Effector memory CD4-positive, alpha-beta T cell (primary cell): ENCODE measurements at places on chromosomes 11 and 22.

- no peak for DNase-seq
Measured at GRCh38 chr22:25726241-25726640, 15.7 kb upstream of the MYO18B start.

- DNase-seq, result no peak
Measured at GRCh38 chr11:111974446-111974845, 37.3 kb downstream of the DIXDC1 start.

- DNase-seq, result no peak
Measured at GRCh38 chr22:42769574-42770447, 49.1 kb upstream of the A4GALT start.

DNA sequence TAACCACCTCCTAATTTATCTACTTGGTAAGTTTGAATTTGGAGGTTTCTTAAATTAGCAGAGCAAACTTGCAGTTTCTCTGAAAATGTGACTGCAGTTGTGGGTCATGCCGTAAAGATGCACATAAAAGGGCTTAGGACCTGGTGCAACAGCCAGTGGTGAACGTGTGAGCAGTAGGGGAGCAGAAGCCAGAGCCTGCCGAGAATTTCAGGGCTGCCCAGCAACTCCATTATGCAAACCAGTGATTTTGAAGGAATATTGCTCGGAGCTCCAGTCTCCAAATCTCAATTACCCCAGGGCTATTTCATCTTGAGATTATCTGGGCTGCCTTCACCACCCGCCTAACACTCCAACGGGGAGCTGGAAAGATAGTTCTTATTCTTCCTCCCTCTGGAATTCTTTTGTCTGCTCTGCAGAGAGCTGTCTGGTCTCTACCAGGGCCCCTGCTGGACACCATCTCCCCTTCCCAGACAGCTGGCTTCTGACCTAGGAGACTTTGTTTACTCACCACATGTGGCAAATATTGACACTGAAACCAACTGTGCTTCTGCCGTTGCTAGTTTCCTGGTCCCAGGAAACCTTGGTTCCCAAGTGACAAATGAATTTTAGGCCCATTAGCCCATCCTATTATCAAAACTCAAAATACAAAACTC, 93.9 kb downstream of the DSCAML1 start:
- DNase-seq, result no peak

- no peak for DNase-seq
Measured at GRCh38 chr11:19432370-19433061, 191.8 kb upstream of the E2F8 start.
